ENCODE measurements at places on chromosomes 4 and X.

DNA sequence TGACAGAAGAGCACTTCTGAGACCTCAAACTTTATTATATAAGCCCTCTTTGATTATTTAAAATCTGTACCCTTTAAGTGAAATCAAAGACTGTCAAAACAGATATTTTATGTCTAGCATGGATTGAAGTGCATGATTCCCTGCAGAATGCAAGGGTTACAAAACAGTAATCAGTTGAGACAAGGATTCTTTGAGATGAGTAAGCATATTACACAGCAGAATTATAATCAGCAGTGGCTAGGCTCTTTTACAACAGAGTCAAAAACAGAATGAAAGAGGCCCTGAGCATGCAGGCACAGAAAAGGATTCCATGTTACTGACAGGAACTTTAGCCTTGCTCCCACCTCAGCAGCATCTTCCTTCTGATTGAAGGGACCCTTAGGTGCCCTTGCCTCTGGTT, 487.9 kb upstream of the GALNT7 start:
- DNase-seq, result no peak

DNA sequence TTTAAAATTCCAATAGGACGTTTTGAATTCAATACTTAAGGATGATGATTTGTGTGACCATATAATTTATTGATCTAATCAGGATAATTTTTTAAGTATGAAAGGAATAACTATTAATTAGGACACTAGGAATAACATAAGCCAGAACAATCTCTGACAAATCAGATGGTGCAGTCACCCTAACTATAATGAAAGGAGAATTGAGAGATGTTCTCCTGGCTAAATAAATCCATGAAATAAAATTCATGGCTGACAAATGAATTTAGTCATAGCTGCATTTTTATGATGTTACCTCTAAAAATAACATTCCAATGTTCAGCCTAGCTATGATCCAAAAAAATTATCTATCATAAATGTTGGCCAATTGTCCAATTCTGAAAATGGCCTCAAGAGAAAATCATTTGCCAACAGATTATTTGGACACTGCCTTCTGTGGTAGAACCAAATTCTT, 190.6 kb upstream of the NEIL3 start:
- no peak for DNase-seq

- no peak for DNase-seq
These were observed 1682.7 kb upstream of the AGA start for GRCh38 chr4:179124957-179125356.

GRCh38 chr4:41784191-41784979, 35.9 kb upstream of the PHOX2B start:
- DNase-seq, result no peak

GRCh38 chrX:2897311-2897689, 31.8 kb downstream of the ARSD start:
- DNase-seq, result no peak

- DNase-seq, result no peak
These were observed 1.6 kb upstream of the ASB5 start for GRCh38 chr4:176270669-176271068.

GRCh38 chr4:151962138-151962823, 201.5 kb upstream of the GATB start:
- DNase-seq, result no peak

- no peak for DNase-seq
These were observed 109.9 kb downstream of the TLL1 start for GRCh38 chr4:165982934-165983333.

Measured in WTC11 (cell line).